ENCODE measurements at places on chromosomes 12 and 14.

- DNase-seq: no peak
Observed at GRCh38 chr14:68977718-68978171, 1.4 kb downstream of the ACTN1 start.

DNA sequence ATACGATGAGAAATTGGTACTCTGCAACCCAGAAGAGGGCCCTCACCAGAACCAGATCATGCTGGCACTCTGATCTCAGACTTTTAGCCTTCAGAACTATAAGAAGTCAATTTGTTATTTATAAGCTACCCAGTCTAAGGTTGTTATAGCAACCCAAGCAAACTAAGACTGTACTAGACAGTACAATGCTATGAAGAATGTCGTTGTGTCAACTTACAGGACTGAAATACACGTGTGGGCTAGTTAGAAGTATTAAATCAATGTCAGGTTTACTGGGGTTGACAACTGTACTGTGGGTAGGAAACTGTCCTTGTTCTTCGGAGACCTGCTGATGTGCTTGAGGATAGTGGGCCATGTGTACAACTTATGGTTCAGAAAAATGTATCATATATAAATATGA is 19.7 kb downstream of the DUSP16 start:
- no peak for DNase-seq

DNA sequence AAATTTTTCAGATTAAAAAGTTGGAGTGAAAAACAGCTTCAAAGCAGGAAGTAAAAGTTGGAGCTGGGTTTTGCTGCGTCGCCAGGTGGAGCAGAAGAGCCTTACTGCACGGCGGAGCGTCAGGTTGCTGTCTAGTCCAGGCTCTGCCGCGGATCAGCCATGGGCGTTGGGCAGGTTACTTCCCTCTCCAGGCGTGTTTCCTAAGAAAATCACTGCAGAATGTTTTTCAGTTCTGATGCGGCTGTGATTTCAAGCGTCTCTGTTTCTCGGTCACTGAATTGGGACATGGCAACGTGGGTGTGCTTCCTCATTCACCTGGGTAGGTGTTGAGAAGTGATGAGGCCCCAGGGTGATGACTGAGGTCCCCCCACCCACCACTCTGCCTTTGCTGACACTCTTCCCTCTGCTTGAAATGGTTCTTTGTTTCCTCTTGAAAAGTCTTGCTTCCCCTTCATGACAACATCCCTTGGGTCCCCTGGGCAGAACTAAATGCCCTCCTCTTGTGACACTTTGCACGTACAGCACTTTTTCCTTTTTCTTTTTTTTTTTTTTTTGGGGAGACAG is 7.6 kb downstream of the EVL start:
- DNase-seq: peak; percentile 47

DNA sequence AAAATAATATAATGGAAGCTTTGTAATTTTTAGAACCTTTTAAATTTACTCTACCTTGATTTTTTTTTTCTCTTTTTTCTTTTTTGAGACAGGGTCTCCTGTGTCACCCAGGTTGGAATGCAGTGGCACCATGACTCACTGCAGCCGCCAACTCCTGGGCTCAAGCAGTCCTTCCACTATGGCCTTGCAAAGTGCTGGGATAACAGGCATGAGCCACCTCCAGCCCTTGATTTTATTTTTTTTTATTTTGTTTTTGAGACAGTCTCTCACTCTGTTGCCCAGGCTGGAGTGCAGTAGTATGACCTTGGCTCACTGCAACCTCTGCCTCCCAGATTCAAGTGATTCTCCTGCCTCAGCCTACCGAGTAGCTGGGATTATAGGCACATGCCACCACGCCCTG is 65.3 kb upstream of the TRAF3 start:
- DNase-seq: no peak

- no peak for DNase-seq
Observed at GRCh38 chr12:38898001-38898684, 7.2 kb downstream of the CPNE8 start.

DNA sequence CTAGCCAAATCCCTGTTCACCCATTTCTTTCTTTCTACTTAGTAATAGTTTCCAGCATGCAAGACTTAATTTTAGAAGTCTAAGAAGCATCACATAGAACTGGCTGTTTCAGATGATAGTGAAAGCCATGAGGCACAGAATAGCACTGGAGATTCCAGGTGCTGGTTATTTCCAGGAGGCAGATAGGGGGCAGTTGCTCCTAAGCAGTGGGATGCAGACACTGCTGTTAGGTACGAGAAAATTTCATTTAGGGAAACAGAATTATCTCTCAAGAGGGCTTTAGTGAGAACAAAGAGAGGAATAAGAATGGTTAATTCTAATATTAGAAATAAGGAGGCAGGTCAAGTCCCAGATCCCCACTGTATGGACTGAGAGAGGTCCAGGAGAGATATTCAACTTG is 3.6 kb upstream of the MDGA2 start:
- DNase-seq: no peak

DNA sequence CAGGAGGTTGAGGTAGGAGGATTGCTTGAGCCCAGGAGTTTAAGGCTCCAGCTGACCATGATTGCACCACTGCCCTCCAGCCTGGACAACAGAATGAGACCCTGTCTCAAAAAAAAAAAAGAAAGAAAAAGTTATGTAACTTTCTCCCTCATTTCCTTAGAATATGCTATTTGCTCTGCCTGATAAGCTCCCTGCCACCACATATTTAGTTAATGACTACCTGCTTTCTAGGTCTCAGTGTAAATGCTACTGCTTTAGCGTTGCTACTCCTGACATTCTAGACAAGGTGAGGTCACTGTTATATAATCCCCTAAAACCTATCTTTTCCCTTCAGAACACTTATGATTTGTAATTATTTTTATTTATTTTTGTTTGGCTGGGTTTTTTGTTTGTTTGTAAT is 86.3 kb upstream of the AMN1 start:
- DNase-seq: no peak

DNA sequence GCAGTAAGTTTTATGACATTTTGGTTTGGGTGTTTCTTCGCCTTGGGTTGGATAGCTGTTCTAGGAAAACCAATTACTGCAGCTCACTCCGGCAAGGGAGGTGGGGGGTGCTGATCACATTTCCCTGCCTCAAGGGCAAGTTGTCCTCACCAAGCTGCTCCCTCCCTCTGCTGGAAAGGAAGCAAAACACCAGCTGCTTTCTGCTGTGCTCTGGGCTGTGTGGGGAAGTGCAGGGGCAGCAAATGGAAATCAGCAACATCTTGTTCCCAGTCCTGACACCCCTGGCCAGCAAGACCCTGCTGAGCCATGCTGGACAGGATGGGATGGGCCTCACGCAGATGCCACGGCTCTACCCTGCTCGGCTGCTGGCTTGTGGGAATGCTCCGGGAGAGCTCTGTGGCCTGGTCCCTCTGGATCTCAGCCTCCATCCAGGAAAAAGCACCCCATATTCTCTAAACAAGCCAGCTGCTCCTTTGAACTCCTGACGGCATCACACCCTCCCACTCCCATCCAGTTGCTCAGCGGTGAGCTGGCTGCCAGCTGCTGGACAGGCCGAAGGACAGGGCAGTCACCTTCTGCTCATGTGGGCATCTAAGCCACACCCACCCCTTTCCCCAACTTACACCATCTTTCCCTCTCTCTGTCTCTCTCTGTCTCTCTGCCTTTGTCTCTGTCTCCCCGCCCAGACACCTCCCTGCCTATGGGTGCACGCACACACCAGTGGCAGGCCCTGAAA is 52.4 kb upstream of the EIF5 start:
- DNase-seq: no peak

DNA sequence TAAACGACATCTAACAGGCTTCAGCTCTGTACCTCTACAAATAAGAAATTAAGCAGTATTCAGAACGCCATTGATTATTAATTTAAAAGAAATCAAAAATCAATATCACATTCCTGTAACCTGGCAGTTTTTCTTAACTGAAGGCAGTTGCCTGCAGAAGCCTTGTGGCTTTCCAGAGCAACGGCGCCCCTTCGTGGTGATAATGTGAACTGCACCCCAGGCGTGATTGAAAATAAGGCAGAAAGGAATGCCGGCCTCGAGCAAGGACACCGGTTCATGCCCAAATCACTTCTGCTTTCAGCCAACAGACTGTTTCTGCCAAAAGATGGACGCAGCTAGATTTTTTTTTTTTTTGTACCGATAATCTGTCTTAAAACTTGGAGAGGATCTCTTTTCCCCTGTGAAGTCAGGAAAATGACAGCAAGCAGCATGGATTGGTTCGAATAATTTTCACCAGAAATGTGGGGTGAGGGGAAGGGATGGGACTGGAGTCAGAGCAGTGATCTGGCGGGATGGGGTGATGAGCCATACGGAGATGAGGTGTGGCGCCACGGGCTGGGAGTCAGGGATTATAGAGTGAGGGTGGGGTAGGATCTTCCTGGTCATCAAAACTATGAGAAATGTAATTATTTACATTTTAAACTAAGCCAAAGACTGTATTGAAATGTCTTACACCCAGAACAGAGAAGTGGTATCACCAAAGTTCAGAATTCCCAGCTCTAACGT is 473.0 kb downstream of the DPF3 start:
- peak; percentile 52 for DNase-seq

GRCh38 chr12:124278389-124279101 is 16.3 kb upstream of the RFLNA start:
- DNase-seq: no peak

- DNase-seq: no peak
Observed at GRCh38 chr12:66879409-66879808, 200.5 kb upstream of the GRIP1 start.

- no peak for DNase-seq
Observed at GRCh38 chr14:76924371-76925096, 98.3 kb downstream of the LRRC74A start.

DNA sequence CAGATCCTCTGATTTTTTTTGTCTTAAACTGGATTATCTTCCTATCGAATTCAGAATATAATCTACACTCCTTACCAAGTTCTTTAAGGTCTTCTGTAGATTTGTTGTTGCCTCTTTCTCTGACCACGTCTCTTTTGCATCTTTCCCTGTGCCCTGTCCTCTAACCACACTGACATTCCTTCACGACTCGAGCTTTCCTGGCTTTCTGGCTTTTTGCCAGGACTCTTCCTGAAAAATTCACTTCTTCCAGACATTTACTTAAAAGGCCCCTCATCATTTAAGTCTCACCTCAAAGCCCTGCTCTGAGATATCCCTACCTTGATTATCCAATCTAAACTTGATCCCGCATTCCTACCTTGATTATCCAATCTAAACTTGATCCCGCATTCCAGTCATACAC is 422.3 kb upstream of the DCN start:
- DNase-seq: no peak

GRCh38 chr12:53995378-53996239 is 4.4 kb upstream of the HOXC9 start:
- DNase-seq: no peak

DNA sequence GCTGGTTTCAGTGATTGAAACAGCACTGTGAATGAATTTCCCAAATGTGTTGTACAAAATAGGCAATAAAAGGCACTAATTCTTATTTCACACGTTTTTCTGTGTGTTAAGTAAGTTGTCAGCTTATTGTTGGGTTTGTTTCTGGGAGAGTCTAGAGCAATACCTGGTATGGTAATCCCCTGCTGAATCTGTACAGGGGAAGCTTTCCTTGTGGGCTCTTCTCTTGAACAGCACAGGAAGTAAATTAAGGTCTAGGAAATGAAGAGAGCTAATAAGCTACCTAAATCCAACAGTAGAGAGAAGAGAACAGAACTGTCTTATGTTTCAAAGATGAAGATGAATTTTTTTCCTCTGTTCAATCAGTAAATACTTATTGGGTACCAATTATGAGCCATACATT is 406.7 kb downstream of the TMTC2 start:
- no peak for DNase-seq

DNA sequence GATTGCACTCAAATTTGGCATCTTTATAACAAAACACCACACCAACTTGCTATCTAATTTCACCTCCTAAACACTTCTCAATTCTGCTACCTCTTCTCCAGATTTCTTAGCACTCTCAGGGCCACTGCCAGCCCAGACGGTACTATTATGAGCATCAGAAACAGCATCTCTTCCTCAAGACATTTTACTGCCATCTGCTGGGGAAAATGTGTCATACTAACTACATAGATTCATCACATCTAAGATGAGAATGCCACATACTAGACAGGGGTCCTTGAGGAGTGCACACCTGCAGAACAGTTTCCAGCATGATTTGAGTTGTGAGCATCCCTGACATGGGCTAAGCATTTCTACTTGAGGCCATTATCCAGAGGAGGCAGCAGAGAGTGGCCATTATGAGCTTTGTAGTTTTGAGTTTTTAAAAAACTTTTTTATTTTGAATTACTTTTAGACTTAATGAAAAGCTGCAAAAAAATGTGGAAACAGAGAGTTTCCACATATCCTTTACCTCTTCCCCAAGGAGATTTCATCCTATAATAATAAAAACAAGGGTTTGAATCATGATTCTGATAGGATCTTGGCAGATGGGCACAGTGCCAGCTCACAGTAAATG is 15.1 kb upstream of the GRIP1 start:
- DNase-seq: no peak

DNA sequence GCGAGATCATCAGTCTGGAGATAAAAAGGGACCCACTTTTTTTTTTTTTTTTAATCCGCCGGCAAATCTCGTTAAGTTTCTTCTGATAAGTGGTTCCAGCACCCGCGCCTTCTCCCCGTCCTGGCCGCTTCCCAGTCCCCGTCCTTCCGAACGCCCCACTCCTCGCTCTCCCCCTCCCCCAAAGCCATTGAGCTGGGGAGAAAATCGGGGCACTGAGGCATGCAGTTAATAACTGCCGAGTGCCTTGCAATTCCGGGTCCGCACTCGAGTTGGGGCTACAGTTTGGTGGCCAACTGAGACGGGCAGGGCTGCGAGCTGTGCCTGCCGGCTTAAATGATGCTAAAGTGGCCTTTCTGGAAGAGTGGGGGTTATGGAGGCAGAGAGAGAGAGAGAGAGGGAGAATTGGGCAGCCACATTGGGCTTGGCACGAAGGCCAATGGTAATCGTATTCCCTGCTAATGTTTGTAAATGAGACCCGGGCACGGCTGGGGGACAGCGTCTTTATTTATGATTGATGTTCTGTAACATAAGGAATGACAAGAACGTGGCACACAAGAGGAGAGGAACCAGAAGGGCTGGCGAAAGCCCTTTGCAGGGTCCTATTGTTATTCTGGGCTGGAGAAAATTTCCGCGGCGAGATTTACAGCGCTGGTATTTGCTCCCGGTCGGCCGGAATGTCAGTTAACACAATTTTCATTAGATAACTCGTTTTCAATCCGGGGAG is 115.4 kb upstream of the MYL2 start:
- no peak for DNase-seq

DNA sequence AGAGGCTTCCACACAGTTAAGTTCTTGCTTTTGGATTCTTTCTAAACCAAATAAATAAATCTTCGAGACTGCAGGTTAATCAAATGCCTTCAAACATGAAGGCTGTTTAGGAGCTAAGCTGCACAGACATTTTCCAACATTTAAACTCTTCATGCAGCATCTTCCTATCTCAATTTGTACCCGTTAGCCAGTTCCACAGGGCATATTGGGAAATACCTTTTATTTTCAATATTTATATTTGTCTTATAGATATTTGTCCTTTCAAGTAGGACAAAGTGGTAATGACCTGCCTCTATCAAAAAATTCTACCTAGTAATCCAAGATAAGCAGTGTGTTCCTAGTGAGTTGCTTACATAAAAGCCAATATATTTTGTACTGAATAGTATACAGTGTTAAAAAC is 373.6 kb downstream of the DIO2 start:
- no peak for DNase-seq

GRCh38 chr14:99664058-99664936 is 19.4 kb downstream of the HHIPL1 start:
- no peak for DNase-seq

Measured in activated T-helper 9 cell treated with anti-CD3 and anti-CD28 coated beads, Interleukin-2, amount 50 U/mL, for 16 hours (primary cell).